Activated gamma-delta T cell (primary cell): ENCODE measurements at places on chromosomes 1 and 21.

DNA sequence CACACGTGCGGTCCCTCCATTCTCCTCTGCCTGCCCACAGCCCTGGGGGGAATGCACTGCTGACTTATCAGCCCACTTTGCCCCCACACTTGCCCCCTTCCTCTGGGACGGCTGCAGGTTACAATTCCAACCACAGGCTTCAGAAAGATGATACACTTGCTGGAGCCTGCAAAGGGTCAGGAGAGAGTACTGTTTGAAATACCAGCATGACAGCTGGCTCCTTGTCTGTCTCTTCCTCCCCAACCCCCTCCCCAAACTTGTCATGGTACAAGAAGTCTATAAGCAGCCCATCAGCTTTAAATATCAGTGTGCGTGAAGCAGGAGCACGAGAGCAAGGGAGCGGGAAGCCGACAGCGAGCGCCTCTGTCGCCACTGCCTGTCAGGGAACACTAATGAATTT, 62.4 kb downstream of the ERI3 start:
- no peak for DNase-seq

GRCh38 chr1:37425221-37425620, 49.2 kb upstream of the ZC3H12A start:
- no peak for DNase-seq

GRCh38 chr1:160807738-160808137, 11.8 kb downstream of the LY9 start:
- DNase-seq = no peak

DNA sequence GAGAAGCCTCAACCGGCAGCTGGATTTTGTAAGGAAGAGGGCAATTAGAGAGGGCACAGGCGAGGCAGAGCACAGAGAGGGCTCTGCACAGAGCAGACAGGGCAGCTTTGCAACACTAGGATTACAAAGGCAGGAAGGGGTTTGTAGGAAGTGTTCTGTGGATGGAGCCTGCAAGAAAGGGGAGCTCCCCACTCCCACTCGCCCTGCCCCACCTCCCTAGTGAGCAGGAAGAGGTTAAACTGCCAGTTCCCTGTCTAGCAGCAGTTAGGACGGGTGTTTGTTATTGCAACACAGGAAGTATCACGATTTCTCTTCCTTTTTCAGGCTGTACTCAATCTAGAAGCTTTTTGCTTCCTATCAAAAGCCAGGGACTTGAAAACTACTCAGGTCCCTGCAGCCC, 63.3 kb upstream of the LRRC8D start:
- no peak for DNase-seq

GRCh38 chr21:32203877-32204480, 74.9 kb downstream of the MIS18A start:
- DNase-seq = no peak

DNA sequence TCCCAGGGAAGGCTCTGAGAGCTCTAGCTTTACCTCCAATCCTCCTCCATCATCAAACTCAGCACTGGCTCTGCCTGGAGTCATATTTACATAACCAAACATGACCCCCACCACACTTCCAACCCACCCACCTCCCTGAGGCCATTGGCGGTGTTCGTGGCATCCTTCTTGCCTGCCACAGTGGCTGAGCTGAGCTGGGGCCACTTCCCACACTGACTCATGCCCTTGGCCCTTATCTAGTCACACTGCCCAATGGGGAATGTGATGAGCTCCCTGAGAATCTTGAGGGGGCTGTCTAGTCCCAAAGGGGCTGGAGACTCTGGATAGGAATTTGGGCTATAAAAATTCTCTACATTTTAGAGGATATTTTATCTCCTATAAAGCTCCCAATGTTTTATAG, 230.9 kb upstream of the IRF2BP2 start:
- DNase-seq = no peak

DNA sequence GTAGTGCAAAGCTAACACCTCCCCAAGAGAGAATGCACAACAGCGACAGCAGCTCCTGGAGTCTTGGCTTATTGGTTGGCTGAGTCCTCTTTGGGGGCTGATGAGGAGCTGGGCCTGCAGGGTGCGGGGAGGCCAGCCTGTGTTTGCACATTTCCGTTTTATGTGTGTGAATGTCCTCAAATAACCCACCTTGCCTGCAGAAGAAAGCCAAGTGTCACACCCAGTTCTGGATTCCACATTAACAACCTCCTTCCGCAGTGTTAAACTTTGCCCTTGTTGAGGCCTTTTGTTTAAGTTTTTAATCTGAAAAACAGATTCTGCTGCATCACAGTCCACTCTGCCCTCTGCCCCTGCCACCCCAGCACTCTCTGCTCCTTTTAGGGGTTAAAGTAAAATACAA, 274.5 kb downstream of the TM2D1 start:
- DNase-seq = no peak
